ENCODE measurements at places on chromosomes 1 and 21. TPM values are rescaled to one million over a fixed set of nuclear protein-coding genes. Genes with fewer than 3 reads are reported as not detected.
A peak's percentile ranks its signal among the peaks of the same experiment; 100 is the strongest.

OR10K2 gene
- 0.05 TPM for total RNA-seq

SLAMF8 gene
- 14.2 TPM for total RNA-seq

NPR1 gene
- total RNA-seq: 2.5 TPM

KCNE2 gene
- 0.14 TPM for total RNA-seq

PLA2G2D gene
- total RNA-seq: 0.52 TPM

DNA sequence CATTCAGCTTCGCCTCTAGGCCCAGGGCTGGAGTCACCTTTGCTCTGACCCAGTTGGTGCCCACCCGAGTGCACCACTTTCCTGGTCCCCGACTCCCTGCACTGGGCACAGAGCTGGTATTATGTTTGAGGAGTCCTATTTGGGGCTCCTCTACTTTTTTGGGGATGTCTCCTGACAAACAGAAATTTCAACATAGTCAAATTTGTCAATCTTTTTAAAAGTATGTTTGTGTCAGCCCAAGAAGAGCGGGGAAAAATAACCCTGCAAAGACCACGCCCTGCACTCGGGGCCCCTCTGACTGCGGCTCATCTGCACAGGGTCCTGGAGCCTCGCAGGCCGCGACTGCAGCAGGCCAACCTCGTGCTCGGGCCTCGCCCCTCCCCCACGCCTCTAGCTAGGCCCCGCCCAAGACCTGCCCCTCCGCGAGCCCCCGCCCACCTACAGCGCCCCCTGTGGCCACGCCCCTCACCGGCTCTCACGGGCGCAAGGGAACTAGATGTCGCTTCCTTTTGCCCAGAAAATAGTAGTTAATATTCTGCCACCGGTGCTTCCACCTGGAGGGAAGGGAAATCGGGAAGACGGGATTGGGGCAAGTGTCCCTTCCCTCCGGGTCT, 11.4 kb downstream of the FAM229A start:
- DNase-seq: no peak
- peak overlapping the region; percentile 61 for H3K4me3 ChIP-seq
- H3K27ac ChIP-seq: peak overlapping the region; percentile 91
- peaks cover 38% of the 10 kb centered on the region for H3K4me1 ChIP-seq
- H3K27me3 ChIP-seq: no peaks in the 10 kb centered on the region

DNA sequence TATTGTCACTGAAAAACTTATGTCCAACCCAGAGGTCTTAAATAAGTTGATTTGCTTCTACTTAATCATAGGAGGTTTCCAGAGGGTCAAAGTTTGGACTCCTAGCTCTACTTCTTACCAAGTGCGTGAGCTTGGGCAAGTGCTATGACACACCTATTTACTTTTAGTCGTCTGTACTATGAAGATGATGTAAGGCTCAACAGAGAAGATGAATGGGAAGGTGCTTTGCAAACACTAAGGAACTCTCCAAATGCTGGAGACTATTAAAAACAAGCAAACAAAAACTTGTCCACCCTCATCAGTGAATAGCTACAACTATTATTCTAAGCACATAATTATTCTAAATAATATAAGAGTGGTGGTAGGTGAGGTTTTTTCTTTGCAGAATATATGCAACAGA, 232.3 kb upstream of the USP24 start:
- peaks cover 7% of the 10 kb centered on the region for H3K4me1 ChIP-seq
- no peaks in the 10 kb centered on the region for H3K36me3 ChIP-seq
- H3K27ac ChIP-seq: no peak overlapping the region
- DNase-seq: no peak
- no peak overlapping the region for H3K4me3 ChIP-seq

DNA sequence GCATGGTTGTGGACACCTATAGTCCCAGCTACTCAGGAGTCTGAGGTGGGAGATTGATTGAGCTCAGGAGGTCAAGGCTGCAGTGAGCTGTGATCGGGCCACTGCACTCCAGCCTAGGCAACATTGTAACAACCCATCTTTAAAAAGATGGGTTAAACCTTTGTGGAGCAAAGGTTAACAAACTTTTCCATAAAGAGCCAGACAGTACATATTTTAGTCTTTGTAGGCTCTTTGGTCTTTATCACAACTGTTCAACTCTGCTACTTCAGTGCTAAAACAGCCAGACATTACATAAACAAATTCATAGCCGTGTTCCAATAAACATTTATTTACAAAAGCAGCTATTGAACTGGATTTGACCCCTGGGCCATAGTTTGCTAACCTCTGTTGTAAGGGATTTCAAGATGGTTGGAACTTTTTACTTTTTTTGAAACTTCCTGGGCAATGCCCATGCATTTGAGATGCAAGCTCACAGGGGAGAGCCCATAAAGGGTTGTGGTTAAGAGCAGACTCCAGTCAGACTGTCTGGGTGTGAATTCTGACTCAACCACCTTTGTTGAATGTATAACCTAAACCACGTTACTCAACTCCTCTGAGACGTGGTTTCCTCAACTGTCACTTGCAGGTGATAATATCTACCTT, 10.8 kb downstream of the INAVA start:
- peaks cover 7% of the 10 kb centered on the region for H3K4me1 ChIP-seq
- no peak overlapping the region for H3K4me3 ChIP-seq
- no peak for DNase-seq
- H3K36me3 ChIP-seq: no peaks in the 10 kb centered on the region
- no peaks in the 10 kb centered on the region for H3K27me3 ChIP-seq
- no peak overlapping the region for H3K27ac ChIP-seq

- H3K27ac ChIP-seq: no peak overlapping the region
- DNase-seq: no peak
- H3K4me1 ChIP-seq: no peaks in the 10 kb centered on the region
- H3K4me3 ChIP-seq: no peak overlapping the region
- no peaks in the 10 kb centered on the region for H3K36me3 ChIP-seq
Observed at GRCh38 chr1:210801501-210801900, 332.4 kb downstream of the KCNH1 start.

GRCh38 chr1:184593597-184593996, 161.1 kb downstream of the EDEM3 start:
- no peaks in the 10 kb centered on the region for H3K27me3 ChIP-seq
- no peaks in the 10 kb centered on the region for H3K36me3 ChIP-seq
- H3K4me1 ChIP-seq: no peaks in the 10 kb centered on the region
- H3K4me3 ChIP-seq: no peak overlapping the region
- H3K27ac ChIP-seq: no peak overlapping the region
- no peak for DNase-seq

GRCh38 chr1:9349331-9349851, 56.7 kb downstream of the SPSB1 start:
- no peak for DNase-seq
- no peaks in the 10 kb centered on the region for H3K36me3 ChIP-seq
- peaks cover 4% of the 10 kb centered on the region for H3K27me3 ChIP-seq
- H3K4me3 ChIP-seq: no peak overlapping the region

DNA sequence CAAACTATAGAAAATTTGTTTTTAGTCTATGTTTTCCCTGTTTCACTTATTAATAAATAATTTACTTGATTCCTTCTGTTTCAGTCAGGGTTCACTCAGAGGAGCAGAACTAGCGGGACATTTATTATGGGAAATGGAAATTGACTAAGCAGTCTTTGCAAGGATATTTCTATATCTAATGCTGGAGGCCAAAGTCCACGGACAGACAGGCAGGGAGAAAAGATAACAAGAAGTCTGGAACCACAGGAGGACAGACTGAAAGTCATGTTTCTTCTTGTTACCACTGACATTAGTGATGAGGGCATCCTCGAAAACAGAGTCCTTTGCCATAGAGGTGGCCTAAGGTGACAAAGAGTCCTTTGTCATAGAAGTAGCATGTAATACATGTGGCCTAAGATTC, 744.5 kb upstream of the TMPRSS15 start:
- H3K27me3 ChIP-seq: no peaks in the 10 kb centered on the region
- no peak overlapping the region for H3K4me3 ChIP-seq
- H3K36me3 ChIP-seq: no peaks in the 10 kb centered on the region
- no peaks in the 10 kb centered on the region for H3K4me1 ChIP-seq
- no peak overlapping the region for H3K27ac ChIP-seq
- DNase-seq: no peak

DNA sequence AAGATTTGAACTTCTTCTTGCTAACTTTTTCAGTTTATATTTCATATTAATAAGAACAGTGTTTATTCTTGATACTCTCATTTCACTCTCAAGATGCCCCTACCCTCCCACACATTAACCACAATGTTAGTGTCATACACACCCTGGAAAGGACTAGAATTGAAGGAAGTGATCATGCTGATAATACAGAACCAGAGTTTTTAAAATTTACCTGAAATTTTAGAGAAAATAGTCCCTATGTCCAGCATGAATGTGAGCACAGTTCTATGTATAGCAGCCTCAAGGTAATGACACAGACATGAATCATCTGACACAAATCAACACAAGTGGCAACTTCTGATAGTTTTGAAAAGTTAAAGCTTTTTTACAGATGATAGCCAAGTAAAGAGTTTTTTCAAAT, 26.0 kb downstream of the RGS1 start:
- H3K27ac ChIP-seq: no peak overlapping the region
- no peaks in the 10 kb centered on the region for H3K4me1 ChIP-seq
- H3K36me3 ChIP-seq: no peaks in the 10 kb centered on the region
- no peak for DNase-seq

Data from thymus (tissue), 14 donors.